ENCODE measurements at places on chromosomes 5 and 9.

- no peak for DNase-seq
Measured at GRCh38 chr5:61330341-61330844, 1.7 kb upstream of the ZSWIM6 start.

- DNase-seq = no peak
Measured at GRCh38 chr5:15834596-15835245, 334.7 kb downstream of the FBXL7 start.

GRCh38 chr5:151663617-151664293 lies 23.0 kb downstream of the SPARC start:
- DNase-seq = peak; percentile 38

DNA sequence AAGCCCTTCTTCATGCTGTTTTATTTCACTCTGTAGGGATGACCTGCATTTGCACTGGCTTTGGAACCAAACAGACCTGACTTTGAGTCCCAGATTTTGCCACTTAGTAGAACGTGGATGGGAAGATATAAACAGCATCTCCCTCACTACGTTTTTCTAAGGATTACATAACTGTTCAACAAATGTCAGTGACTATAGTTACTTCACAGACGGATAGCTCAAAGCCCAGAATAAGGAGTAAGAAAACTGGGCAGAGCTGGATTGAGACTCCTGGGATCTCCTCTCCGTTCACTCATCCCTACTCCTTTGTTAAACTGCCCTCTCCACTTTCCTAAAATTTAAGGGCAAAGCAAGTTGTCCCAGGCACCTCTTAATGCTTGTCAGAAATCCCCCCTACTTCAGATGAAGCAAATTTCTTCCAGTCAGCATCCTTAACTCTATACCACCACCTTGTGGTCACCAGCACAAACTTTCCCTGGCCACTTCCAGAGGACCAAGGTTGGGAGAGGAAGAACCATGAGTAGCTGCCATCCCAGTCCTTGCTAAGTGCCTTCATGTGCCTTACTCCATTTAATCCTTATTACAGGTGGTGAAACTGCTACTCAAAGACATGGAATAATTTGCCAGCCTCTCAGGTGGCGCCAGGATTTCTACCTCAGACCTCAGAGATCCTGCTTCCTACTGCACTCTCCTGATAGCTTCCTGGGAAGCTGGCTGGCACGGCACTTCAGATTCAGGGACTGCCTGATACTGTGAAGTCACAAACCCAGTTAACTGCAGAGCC lies 38.4 kb downstream of the EGR1 start:
- DNase-seq = peak; percentile 73

DNA sequence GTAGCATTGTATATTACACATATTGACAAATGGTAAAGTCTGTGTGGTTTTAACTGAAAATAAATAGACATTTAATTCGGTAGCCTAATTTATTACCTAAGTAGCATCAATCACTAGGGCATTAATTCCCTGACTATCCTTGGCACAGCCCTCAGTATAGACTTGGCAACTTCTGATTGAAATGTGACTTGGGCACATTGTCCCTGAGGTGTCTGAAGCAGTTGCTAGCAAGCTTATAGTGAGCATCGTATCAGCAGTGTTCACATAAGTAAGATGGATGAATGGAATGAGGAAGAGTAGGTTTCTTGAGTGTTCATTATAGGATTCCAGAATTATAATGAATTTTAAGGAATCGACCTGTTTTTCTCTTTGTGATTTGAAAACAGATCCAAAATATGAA lies 16.1 kb downstream of the LURAP1L start:
- no peak for DNase-seq

- DNase-seq = no peak
Measured at GRCh38 chr9:124809741-124810500, 33.0 kb downstream of the OLFML2A start.

- peak; percentile 91 for DNase-seq
Measured at GRCh38 chr9:137534256-137535119, 15.7 kb downstream of the PNPLA7 start.

- DNase-seq = no peak
Measured at GRCh38 chr9:106314476-106314875, 548.5 kb upstream of the ZNF462 start.

- no peak for DNase-seq
Measured at GRCh38 chr5:163822548-163822947, 317.1 kb downstream of the MAT2B start.

GRCh38 chr9:136403538-136403914 lies 3.6 kb upstream of the SNAPC4 start:
- peak; percentile 24 for DNase-seq
